NK-92 treated with Interleukin-12 subunit alpha and Interleukin-12 subunit beta, amount 100 ng/mL, for 24 hours (cell line): ENCODE measurements at places on chromosomes 2 and 18.

GRCh38 chr2:47528874-47529273, 125.9 kb downstream of the MSH2 start:
- DNase-seq, result no peak

DNA sequence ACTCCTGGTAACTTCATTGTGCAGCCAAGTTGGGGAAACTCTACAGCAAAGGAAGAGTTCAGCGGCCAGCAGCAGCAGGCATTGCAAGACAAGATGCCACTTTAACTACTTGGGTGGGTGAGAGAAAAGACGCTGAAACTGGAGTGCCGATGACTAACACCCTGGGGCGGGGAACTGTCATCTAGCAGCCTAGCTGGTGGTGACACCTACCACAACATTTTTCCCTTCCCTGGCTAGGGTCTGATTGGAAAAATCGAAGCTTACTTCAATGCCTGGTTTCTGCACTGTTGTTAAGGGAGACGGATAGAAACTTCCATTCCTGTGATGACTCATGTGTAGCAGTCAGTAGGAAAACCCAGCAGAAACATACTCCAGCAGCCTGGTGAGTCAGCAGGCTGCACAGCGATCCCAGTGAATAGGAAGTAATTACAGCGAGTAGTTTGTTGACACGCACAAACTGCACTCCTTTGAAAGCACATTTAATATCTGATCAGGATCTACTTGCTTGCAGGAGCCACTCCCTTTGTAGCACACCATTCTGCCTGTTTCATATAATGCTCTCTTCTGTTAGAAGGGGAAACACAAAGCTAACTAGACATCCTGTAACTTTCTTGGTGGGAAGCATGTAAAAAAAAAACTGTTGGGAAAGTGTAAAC, 62.1 kb upstream of the MAPRE2 start:
- peak; percentile 29 for DNase-seq

DNA sequence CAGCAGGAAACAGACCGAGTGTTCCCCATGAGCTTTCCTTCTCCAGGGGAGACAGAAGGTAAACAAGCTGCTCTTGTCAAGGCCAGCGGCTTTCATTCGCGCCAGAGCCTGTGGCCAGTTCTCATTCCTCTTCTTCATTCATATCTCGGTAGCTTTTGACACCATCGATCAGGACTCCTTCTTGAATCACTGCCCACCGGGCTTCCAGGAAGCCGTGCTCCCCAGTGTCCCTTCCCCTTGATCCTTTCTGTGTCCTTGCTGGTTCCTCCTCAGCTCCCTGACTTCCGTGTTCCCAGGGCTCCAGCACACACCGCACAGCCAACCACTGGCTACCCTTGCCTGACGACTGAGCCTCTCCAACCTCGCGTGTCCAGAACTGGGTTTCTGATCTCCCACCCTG, 14.1 kb downstream of the SLC66A3 start:
- no peak for DNase-seq

GRCh38 chr2:168874368-168875054, 15.7 kb downstream of the SPC25 start:
- no peak for DNase-seq

DNA sequence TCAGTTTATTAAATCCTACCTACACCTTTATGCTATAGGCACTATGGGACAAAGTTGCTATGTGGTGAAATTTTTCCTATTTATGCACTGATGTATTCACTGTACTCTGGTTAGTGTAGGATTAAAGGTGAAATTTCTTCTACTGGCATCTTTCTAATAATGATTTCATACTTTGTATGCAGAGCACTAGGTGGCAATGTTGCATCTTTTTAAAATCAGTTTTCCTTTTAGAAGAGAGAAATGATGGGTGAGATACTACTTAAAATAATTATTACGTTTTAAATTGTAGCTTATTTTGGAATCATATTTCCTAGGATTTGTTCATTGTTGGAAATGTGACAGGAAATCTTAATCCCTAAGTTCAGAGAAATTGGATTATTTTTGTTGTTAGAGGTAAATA, 150.9 kb downstream of the CD8B2 start:
- DNase-seq, result no peak
